GM12891 (cell line): ENCODE measurements at places on chromosomes 13 and 19.

DNA sequence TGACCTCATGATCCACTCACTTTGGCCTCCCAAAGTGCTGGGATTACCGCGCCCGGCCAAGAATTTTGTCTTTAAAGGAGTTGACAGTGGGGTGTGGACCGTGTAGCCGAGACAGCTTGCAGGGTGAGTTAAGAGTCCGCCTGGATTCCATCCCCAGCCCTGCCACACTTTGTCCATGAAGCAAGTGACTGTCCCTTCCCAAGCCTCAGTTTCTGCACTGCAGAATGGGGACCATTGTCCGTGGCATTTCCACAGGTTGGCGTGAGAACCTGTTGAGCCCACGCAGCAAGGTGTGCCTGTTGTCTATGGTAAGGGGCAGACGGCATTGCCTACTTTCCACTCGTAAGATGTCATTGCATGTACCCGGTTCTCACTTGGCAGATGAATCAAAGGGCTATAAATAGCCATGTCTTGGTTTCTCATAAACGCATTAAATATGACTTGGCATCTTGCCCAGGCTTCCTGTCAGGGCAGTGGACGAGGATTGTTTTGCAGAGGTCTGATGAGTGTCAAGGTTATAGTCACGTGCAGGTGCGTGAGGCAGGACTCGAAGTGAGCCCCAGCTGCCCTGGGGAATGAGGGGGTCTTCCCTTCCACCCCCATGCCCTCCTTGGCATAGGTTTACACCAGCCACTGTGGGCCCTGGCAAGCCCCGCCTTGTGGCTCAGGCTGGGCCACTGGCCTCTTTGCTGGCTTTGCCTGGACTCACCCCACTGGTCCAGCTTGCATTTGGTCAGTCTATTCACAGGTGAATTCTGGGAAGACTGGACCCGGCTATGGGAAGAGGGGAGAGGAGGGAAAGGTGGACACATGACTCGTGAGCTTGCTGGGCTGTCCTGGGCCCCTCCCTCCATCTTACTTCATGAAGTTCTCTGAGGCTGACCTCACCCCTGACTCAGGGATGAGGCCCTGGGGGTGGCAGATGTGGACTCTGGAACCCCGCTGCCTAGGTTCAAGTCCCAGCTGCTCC lies 14.6 kb downstream of the FAM187B start:
- no peak for DNase-seq

GRCh38 chr19:12766051-12766521 lies 9.3 kb downstream of the HOOK2 start:
- DNase-seq = peak; percentile 90

GRCh38 chr13:85665286-85665685 lies 133.9 kb downstream of the SLITRK6 start:
- DNase-seq = no peak

DNA sequence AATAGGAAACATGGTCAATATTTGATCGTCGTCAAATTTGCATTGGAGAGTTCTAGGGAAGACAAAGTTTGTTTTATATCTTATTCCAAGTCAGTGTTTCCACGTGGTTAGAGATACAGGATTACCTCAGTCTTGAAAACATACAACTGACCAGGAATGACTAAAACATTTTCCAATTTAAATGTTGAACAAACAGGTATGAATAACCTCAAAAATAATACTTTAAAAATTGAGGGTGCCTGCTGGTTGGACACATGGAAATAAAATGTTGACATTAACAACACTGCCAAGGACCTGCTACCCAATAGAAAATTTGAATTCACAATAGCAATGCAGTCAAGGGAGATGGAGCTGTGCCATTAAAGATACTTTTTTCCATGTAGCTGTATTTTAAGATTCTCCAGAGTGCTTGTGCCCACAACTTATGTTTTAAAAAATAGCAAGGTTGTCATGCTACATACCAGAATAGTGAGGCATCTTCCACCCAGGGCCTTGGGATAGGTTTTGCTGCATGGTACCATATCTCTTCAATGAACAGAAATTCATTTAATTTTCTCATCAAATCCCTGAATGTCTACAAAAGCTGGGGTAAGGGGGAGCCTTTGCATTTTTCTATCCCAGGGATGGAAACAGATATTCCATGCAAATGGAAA lies 260.8 kb downstream of the EFNB2 start:
- DNase-seq = no peak

DNA sequence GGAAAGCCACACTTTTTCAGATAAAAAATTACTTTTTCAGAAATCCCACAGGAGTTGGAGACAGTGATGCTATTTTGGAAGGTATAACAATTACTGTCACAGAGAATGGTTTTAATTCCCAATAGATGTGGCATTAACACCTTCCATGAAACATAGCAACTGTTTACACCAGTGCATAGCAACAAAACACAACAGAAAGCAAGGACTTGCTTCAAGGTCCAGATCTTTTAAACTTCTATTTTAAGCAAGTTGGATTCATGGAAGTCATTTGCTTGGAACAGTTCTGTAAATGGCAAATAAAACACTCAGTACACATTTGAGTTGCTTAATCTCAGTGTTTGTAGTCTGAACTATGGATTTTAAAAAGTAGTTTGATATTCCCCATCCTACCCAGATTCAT lies 385.9 kb upstream of the SPRY2 start:
- no peak for DNase-seq

DNA sequence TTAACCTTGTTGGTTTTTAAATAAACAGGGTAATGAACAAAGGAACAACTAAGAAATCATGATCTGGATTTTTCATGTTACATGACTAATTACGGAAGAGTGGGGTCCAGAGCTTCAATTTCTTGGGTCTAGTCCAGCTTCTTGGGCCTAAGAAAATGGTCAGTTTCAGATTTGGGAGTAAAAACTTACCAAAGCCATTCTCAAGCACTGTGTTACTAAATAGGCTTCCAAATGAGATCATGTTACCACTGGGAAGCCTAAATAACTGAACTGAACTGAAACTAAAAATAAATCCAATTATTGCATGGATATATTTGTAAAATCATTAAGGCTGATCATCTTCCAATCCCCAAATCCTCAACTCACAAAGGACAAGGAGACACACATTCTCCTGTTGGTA lies 13.9 kb downstream of the TBC1D4 start:
- DNase-seq = no peak

- no peak for DNase-seq
These were observed 6.2 kb upstream of the USP12 start for GRCh38 chr13:27177852-27178251.

DNA sequence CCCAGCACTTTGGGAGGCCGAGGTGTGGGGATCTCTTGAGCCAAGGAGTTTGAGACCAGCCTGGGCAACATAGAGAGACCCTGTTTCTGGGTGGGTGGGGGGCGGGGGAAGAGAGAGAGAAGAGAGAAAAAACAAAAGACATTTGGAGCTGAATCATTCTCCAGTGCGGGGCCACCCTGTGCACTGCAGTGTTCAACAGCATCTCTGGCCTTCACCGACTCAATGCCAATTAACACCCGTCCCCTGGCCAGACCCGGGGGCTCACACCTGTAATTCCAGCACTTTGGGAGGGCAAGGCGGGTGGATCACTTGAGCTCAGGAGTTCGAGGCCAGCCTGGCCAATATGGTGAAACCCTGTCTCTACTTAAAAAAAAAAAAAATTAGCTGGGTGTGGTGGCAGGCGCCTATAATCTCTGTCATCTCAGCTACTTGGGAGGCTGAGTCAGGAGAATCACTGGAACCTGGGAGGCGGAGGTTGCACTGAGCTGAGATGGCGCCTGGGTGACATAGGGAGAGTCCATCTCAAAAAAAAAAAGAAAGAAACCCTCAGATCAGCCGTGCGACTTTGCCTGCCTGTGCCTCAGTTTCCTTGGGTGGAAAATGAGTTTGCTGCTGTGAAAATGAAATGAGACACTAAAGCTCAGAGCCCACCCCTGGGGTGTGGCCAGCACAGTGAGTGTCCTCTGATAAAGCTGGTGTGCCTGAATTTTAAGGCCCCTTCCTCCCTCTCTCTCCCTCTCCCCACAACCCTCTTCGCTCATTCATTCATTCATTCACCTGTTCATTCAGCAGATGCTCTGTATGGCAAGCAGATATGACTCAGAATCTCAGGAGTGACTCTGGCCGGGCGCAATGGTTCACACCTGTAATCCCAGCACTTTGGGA lies 6.4 kb downstream of the KLF2 start:
- DNase-seq = no peak

DNA sequence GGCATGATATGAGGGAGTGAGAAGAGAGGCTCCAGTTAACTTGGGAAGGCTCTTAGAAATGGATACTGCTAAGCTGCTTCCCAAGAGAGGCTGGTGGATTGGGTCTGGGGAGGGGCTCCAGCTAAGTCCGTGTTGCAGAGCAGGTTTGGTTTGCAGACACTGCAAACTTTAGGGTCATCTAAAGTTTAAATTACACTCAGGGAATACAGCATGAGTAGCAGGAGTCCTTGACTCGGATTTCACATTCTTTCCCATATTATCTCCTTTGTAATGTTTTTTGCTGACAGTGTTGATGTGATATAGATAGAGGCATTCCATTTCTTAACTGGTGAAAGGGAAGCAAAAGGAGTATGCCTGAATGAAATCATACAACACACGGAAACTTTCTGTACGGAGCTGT lies 31.9 kb downstream of the SGCG start:
- no peak for DNase-seq

- DNase-seq = no peak
These were observed 39.2 kb downstream of the MYH14 start for GRCh38 chr19:50242581-50242980.

- DNase-seq = no peak
These were observed 32.2 kb downstream of the CKM start for GRCh38 chr19:45290381-45290931.

DNA sequence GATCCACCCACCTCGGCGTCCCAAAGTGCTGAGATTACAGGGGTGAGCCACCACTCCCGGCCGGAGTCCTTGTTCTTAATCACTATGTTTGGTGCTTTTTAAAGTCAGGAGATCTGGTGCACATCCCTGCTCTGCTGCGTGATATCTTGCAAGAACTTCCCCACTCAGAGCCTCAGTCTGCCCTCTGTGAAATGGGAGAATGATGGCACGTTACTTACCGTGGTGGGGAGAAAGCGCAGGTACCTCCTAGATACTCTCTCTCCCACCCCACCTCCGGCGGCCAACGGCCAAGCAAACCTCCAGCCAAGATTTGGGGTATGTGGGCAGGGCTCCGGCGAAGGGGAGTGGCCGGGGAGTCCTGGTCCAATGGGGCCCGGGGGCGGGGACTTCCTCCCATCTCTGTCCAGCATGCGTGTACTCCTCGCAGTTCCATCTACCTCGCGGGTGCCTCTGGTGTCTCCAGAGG lies at the start of gene RYR1:
Gene RYR1 (plus strand): TSS at position 424 of the 466 bp plus-strand sequence. CDS start 139 bp downstream, outside the sequence.
- DNase-seq = peak; percentile 87
